CD4-positive, CD25-positive, alpha-beta regulatory T cell (primary cell): ENCODE measurements at places on chromosomes 6 and 20. TPM values are rescaled to one million over a fixed set of nuclear protein-coding genes. Genes with fewer than 3 reads are reported as not detected.

GTSF1L gene
- total RNA-seq = 1.1 TPM

EPHA7 gene
- total RNA-seq = not detected

GRCh38 chr20:48777005-48777404 lies 50.8 kb downstream of the PREX1 start:
- no peak for DNase-seq

DNA sequence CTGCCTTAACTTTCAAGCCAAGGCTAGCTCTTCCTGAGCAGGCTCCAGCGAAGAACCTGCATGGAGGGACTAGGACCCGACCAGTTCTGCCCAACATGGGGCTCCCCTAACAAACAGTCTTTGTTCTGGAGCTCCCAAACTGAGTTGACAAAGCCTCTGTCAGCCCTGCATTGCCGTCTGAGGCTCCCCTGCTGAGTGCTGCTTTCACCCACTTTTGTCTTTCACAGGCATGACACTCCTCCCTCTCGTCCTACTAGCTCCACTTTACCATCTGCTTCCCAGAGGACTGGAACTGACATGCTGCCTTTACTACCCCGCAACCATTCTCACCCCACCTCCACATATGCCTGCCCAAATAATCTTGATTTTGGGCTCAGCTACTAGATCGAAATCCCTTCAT lies 45.1 kb upstream of the B4GALT5 start:
- DNase-seq = no peak

DNA sequence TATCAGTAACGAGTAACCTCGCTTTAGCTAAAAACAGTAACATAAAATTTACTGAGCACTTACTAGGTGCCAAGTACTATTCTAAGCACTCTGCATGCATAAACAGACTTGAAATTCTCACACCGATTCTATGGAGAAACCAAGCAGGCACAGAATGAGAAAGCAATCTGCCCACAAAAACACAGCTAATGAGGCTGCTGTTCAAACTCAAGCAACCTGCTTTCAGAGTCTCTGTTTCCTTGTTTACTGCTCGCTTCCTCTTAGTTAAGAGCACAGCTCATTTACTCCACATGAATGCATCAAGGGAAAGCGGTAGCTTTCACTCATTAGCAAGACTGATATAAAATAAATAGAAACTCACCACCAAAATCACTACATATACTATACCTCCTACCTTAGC lies 37.4 kb downstream of the PRKN start:
- no peak for DNase-seq

GRCh38 chr6:125102891-125103290 lies 50.7 kb upstream of the TPD52L1 start:
- no peak for DNase-seq

GRCh38 chr6:168584249-168584648 lies 143.3 kb downstream of the SMOC2 start:
- DNase-seq = no peak

GRCh38 chr6:149162924-149163323 lies 154.6 kb upstream of the TAB2 start:
- DNase-seq = no peak

GRCh38 chr20:47792021-47792618 lies 6.8 kb upstream of the SULF2 start:
- no peak for DNase-seq

DNA sequence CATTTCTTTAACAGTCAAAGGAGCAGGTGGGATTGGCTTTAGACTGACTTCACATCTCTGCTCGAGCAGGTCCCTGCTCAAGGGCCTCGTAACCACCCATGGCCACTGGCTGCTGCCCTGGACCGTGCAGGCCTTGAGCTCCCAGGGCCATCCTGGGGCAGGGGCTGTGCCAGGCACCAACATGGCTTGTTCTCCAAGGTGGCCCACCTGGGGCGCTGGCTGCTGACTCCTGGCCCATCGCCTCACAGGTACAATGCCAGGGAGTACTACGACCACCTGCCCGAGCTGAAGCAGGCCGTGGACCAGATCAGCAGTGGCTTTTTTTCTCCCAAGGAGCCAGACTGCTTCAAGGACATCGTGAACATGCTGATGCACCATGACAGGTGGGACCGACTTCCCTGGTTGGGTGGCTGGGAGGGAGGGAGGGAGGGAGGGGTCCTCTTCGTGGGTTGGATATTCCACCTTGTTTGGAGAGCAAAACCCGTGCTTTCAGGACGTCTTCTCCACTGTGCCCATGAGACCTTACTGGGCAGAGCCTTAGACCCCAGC lies 46.1 kb downstream of the PYGB start:
- DNase-seq = no peak

DNA sequence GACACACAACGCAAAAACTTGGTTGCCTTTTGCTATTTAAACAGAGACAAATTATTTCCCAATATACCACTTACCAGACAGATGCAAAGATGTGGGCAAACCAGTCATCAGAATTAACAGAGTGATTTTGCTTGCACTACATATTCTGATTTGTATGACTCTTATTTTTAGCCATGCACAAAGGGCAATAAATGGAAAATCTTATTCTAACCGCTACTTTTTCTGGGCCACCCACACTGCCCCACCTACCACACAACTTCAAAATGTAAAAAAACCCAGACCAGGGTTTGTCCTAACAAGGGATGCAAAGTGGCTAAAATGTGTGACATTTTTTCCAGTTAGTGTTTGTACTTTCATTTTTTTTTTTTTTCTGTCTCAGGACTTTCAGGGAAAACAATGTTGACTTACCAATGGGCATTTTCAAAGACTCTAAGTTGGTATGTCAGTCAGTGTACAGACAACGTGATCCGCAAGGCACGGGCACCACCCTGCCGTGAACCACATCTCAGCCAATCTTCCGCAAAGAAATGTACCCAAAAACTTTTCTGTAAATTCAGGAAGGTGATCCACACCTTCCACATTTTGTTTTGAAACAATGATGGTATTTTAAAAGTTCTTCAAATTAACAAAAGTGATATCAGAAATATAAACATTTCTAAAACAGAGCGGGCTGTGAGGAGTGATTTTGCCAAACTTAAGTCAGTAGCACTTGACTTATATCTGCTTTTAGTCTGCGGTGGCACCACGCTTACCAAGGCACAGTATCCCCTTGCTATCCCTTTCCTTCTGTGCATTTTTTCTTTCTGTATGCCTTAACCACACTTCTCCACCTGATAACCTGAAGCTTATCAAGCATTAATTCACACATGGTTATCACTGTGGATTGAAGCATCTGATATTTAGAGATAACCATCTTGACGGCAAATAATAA lies 185.6 kb downstream of the GJA10 start:
- DNase-seq = no peak
